CD4-positive, alpha-beta T cell (primary cell): ENCODE measurements at places on chromosomes 6 and 20. TPM values are rescaled to one million over a fixed set of nuclear protein-coding genes. Genes with fewer than 3 reads are reported as not detected.

DNA sequence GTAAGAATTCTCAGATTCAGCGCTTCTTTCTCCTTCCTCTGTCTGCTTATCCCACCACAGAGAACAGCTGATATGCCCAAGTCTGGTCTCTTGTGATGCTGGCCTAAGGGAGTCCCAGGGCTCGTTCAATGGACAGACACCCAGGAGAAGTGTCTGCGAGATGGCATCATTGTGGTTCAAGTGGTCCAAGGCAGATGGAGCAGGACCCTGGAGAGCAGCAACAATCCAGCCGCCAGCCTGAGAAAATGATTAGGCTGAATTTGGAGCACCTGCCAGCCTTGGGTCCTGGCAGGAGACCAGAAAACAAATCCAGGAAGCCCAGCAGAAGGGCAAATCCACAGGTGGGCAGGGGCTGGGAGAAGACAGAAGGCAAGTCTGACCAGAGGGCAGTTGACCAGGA is 145.8 kb downstream of the PTPRT start:
- DNase-seq, result no peak

GRCh38 chr6:5167501-5167900 is 82.4 kb downstream of the PPP1R3G start:
- no peak for DNase-seq

- no peak for DNase-seq
These were observed 1.1 kb upstream of the LSM14B start for GRCh38 chr20:62120990-62121775.

GRCh38 chr20:47733892-47734291 is 51.4 kb downstream of the SULF2 start:
- DNase-seq, result no peak

GRCh38 chr6:107144666-107145065 is 29.4 kb upstream of the BEND3 start:
- no peak for DNase-seq

Gene SAMD5
- not detected for total RNA-seq

Gene DACT2
- total RNA-seq, result not detected

Gene BCL2L1
- 11.8 TPM for total RNA-seq

Gene SLC2A4RG
- 125 TPM for total RNA-seq
